Cerebellar nuclear complex (tissue), 1 donor: ENCODE measurements at places on chromosomes 6 and 20.

DNA sequence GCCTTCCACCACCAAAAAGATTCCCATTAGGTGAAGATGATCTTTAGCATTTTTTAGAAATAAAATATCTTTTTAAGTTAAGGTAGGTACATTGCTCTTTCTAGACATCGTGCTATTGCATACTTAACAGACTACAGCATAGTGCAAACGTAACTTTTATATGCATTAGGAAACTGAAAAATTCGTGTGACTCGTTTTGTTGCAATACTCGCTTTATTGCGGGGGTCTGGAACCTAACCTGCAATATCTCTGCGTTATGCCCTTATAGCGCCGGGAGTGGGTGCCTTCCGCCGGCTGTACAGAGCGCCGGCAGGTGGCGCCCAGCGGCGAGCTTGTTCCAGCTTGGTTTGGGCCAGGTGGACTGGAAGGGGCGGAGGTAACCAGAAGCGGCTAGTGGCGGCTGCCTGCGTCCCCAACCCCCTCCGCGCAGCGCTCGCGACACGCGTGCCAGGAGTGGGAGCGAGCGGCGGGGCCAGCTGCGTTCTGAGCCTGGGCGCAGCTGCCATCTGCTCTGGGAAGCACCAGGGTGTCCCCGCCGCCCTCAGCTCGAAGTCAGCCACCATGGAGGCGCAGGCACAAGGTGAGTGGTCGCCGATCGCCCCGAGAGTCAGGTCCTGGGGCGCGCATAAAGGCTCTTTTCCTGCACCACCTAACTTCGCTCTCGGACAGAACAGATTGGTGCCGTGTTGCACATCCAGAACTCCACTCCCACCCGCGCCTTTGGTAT lies at the start of gene TPD52L1:
TSS of gene TPD52L1 (plus strand) at position 383 of the 727 bp plus-strand sequence. CDS start at position 562, 179 bp downstream.
- no peak for DNase-seq

- no peak for DNase-seq
These were observed 257.6 kb upstream of the THEMIS start for GRCh38 chr6:128158496-128158895.

DNA sequence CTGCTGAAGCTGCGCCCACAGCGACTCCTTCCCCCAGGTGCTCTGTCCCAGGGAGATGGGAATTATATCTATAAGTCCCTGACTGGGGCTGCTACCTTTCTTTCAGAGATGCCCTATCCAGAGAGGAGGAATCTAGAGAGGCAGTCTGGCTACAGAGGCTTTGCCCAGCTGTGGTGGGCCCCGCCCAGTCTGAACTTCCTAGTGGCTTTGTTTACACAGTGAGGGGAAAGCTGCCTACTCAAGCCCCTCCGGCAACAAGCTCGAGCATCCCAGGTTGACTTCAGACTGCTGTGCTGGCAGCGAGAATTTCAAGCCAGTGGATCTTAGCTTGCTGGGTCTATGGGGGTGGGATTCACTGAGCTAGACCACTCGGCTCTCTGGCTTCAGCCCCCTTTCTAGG lies 152.5 kb upstream of the MAP3K7 start:
- DNase-seq: no peak

DNA sequence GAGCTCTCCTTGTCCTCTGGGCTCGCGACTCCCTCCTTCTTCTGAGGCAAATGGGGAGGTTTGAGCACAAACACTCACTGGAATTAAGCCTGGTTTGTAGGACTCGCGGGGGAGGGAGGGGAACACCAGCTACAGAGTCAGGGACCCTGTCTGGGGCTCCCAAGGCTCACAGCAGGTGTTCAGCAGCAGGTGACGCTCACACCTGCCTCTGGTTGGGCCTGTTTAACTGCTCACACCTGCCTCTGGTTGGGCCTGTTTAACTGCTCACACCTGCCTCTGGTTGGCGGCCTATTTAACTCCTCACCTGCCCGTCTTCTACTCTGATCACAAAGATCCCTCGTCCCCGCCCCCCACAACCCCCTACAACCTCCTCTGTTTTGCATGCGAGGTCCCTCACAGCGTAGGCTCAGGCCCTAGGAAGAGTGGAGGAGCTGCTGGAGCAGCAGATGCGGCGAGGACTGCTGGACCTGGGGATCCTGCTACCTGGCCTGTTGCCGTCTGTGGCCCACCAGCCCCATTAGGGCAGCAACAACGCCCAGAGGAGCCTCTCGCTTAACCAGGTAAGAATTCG lies 181.9 kb downstream of the ERMARD start:
- DNase-seq: no peak

DNA sequence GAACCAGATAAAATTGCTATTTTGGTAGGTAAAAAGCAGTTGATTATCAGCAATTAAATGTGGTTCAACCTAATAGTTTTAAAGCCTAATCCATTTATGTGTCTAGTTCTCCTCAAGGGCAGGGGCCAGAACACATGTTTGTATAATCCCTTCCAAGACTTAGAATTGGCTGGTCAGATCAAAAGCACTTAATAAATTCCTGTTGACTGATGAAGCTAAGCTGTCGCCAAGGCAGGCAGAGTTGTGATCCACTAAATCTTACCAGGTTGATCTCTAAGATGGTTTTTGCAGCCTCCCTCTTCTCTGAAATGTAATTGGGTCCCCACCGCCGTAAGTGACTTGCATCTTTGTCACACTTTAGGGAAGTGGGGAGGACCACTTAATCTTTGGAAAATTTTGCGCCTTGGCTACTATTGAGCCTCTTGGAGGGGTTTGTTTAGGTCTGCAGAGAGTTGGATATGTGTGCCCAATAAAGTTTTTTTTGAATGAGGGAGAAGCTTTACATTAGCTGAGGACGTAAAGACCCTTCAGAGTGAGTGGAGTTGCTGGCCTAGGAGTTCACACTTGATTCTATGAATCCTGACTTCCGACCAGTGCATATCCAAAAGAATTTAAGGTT lies 65.9 kb downstream of the PHF20 start:
- DNase-seq: no peak

GRCh38 chr6:7152462-7152861 lies 44.7 kb downstream of the RREB1 start:
- DNase-seq: no peak

GRCh38 chr20:32663335-32664011 lies 10.3 kb downstream of the C20orf203 start:
- no peak for DNase-seq

GRCh38 chr6:44339301-44339700 lies 3.1 kb upstream of the SPATS1 start:
- DNase-seq: no peak

- no peak for DNase-seq
These were observed 34.8 kb downstream of the ELOVL2 start for GRCh38 chr6:11009353-11009752.

- no peak for DNase-seq
These were observed 330.0 kb downstream of the ZFAND3 start for GRCh38 chr6:38149531-38149930.

GRCh38 chr20:50747275-50747674 lies 15.9 kb downstream of the PARD6B start:
- DNase-seq: no peak

DNA sequence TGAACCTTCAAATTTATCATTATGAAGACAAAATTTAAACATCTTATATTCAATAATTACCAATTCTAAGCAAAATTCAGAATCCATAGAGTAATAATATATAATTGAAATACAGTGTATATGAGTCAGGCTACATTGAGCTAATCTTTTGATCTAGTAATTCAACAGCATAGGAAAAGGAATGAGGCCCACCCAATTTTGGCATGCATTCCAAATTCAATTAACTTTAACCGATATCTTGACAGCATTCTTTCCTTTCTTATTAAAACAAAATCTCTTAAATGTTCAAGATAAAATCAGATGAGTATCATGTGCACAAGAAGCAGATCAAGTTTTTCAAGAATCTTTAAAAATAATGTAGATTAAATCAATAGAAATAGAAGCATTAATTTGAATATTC lies 132.9 kb upstream of the QKI start:
- DNase-seq: no peak

- DNase-seq: no peak
These were observed 831.0 kb downstream of the C6orf118 start for GRCh38 chr6:164478426-164478825.

DNA sequence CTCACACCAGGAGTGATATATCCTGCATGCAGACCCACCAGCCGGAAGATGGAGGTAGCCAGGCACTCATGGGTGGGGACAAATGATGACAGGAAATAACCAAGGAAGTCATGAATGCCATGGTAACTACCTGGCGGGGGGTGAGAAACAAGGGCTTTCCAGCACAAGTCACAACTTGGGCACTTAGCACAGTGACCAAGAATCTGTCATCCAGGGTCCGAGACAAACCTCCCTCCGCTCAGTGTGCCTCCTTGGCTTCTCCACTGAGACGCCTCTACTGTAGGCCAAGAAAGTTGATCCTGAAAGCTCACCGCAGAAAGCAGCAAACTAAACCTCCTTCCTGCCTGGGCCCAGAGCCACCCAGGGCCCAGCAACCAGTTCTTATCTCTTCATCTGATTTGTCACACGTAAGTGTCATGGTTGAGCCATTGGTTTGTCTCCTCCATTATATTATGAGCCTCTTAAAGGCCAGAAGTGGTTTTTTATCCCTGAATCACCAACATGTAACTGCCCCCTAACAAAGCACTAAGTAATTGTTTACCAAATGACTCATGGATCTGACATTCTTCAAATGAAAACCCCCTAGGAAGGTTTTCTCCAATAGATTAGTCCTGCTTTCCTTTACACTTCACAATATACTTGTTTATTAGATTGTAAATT lies 84.3 kb upstream of the TAB2 start:
- no peak for DNase-seq

GRCh38 chr6:4256969-4257368 lies 121.6 kb upstream of the ECI2 start:
- no peak for DNase-seq

DNA sequence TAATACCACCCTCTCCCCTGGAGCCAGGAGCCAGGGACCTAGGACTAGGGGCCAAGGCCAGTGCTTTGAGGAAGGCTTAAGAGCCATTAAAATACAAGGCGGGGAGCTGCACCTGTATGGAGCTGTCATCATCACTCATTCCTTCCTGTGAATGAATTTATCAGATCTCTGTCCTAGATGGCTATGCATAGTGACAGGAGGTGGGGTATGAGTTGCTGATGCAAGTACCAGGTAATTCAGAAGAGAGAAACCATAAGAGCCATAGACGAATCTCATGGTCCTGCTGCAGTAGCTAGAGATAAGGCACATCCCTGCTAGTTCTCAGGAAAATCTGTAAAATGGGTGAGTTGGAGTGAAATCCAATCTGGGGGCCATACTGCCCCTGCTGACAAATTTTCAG lies 10.3 kb downstream of the GRM4 start:
- no peak for DNase-seq

- no peak for DNase-seq
These were observed 198.1 kb downstream of the MYLK4 start for GRCh38 chr6:2552526-2553154.

DNA sequence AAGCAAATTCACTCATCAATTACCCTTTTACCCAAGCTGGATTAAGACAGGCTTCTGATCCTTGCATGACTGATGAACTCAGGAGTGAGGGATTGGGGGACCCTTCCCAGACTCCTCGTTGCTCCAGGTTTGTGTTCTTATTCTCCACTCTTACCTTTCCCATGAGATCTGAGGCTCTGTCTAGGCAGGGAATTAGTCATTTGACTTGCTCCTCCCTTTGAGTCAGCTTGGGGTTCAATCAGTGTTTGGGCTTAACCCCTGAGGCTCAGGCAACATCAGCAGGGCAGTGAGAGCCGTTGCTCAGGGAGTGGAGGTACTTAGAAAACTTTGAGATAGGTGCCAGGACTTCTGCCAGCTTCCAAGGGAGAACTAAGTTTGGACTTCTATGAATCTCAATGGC lies 20.7 kb upstream of the TOX2 start:
- DNase-seq: no peak

DNA sequence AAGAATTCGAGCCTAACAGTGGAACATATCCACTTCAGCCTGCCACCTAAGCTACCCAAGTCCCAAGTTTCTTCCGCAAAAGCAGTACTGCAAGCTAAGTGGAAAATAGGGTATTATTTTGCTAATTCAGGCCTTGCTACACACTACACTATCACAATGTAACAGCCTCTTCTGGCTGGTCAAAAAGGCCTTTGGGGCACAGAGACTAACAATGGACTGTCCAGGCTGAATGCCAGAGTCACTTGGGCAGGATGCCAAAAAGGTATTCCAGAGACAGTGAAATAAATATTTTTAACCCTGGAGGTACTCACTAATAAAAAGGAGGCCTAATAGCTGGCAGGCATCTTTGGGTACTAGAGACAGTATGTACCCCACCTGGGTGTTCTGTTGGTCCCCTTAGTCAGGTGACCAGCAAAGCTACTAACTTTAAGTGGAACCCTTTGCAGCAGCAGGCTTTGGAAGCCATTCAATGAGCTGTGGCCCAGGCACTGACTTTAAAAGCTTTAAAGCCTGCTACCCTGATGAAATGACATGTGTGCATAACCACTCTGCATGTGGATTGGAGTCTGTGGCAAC lies 692.1 kb downstream of the HTR1B start:
- DNase-seq: no peak
